ENCODE measurements at places on chromosomes 5 and 9. TPM values are rescaled to one million over a fixed set of nuclear protein-coding genes. Genes with fewer than 3 reads are reported as not detected.

The TEK gene
- total RNA-seq: not detected

- no peak overlapping the region for H3K4me3 ChIP-seq
- no peak for DNase-seq
- H3K4me1 ChIP-seq: no peaks in the 10 kb centered on the region
- H3K27ac ChIP-seq: no peak overlapping the region
- H3K36me3 ChIP-seq: no peaks in the 10 kb centered on the region
These were observed 18.9 kb downstream of the LHFPL2 start for GRCh38 chr5:78629624-78630023.

DNA sequence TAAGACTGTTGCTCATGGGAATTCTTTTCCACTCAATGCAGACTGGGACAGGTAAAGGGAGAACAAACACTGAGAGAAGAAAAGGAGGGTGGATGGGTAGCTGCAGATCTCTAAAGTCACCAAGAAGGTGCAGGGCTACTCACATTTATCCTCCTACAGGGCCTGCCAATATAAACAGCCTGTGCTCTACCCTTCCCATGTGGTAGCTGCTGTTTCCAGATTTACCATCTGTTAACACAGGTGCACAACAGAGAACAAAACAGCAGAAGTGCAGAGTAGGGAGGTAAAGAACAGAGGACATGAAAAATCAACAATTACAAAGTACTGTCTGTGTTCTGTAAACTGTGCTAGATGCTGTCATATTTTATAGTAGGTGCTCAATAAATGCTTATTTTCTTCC, 26.0 kb downstream of the JAKMIP2 start:
- DNase-seq: no peak
- no peak overlapping the region for H3K27ac ChIP-seq
- no peaks in the 10 kb centered on the region for H3K36me3 ChIP-seq

GRCh38 chr5:101626572-101626971, 669.5 kb downstream of the SLCO4C1 start:
- H3K36me3 ChIP-seq: no peaks in the 10 kb centered on the region
- no peak overlapping the region for H3K4me3 ChIP-seq
- no peak overlapping the region for H3K27ac ChIP-seq
- H3K4me1 ChIP-seq: no peaks in the 10 kb centered on the region
- no peak for DNase-seq

DNA sequence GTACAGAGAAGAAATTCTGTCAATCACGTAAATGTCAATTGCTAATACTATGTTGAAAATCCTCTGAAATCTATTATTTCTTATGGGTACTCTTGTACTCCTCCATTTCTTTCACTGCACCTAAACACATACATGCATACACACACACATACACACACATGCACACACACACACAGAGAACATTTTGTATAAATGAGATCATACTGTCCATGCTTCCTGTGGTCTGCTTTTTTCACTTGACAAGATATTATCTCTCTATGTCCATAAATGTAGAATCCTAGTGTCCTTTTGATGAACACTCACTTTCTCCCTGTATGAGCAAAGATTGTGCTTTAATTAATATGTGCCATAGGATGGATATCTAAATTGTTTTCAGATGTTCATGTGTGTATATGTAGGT, 32.7 kb upstream of the TLR4 start:
- no peaks in the 10 kb centered on the region for H3K4me1 ChIP-seq
- H3K36me3 ChIP-seq: no peaks in the 10 kb centered on the region
- no peaks in the 10 kb centered on the region for H3K27me3 ChIP-seq
- no peak for DNase-seq
- no peak overlapping the region for H3K27ac ChIP-seq

The FOXD4L5 gene
- total RNA-seq: 0.09 TPM

GRCh38 chr5:133072021-133072420, 20.2 kb downstream of the HSPA4 start:
- H3K27ac ChIP-seq: no peak overlapping the region
- no peak overlapping the region for H3K4me3 ChIP-seq
- no peak for DNase-seq

- no peak overlapping the region for H3K4me3 ChIP-seq
- no peak overlapping the region for H3K27ac ChIP-seq
- H3K36me3 ChIP-seq: peaks cover 30% of the 10 kb centered on the region
- no peaks in the 10 kb centered on the region for H3K27me3 ChIP-seq
- no peak for DNase-seq
- peaks cover 13% of the 10 kb centered on the region for H3K4me1 ChIP-seq
These were observed 30.4 kb downstream of the PWWP2A start for GRCh38 chr5:160088805-160089204.

GRCh38 chr5:111422747-111423720, 89.3 kb downstream of the STARD4 start:
- peaks cover 3% of the 10 kb centered on the region for H3K4me1 ChIP-seq
- no peak overlapping the region for H3K4me3 ChIP-seq
- DNase-seq: no peak
- H3K36me3 ChIP-seq: peaks cover 59% of the 10 kb centered on the region
- H3K27me3 ChIP-seq: no peaks in the 10 kb centered on the region

- H3K4me3 ChIP-seq: no peak overlapping the region
- peaks cover 39% of the 10 kb centered on the region for H3K36me3 ChIP-seq
- H3K4me1 ChIP-seq: peaks cover 12% of the 10 kb centered on the region
- DNase-seq: no peak
- H3K27ac ChIP-seq: no peak overlapping the region
These were observed 7.3 kb upstream of the SCAI start for GRCh38 chr9:125150349-125151245.

- no peak overlapping the region for H3K4me3 ChIP-seq
- no peaks in the 10 kb centered on the region for H3K27me3 ChIP-seq
- peaks cover 55% of the 10 kb centered on the region for H3K36me3 ChIP-seq
- H3K4me1 ChIP-seq: peaks cover 8% of the 10 kb centered on the region
- no peak overlapping the region for H3K27ac ChIP-seq
These were observed 8.2 kb downstream of the PDLIM7 start for GRCh38 chr5:177489119-177489716.

DNA sequence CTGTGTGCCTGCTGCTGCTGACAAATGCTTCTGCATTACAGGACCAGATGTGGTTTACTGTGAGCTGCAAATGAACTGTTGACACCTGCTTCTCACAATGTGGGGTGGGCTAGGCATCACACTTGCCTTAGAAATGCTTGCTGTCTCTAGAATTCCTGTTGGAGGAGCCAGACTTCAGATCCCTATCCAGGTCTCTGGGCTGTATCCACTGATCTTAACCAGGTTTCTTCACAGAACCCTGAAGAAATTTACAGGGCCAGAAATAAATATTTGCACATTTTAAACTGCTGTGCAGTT, 255.4 kb downstream of the FAM114A2 start:
- H3K36me3 ChIP-seq: no peaks in the 10 kb centered on the region
- DNase-seq: no peak

The IL5 gene
- 113 TPM for total RNA-seq

- peaks cover 2% of the 10 kb centered on the region for H3K4me1 ChIP-seq
- no peak for DNase-seq
- no peaks in the 10 kb centered on the region for H3K36me3 ChIP-seq
- no peak overlapping the region for H3K27ac ChIP-seq
- peaks cover 20% of the 10 kb centered on the region for H3K27me3 ChIP-seq
These were observed 76.6 kb upstream of the SHB start for GRCh38 chr9:38145526-38146053.

DNA sequence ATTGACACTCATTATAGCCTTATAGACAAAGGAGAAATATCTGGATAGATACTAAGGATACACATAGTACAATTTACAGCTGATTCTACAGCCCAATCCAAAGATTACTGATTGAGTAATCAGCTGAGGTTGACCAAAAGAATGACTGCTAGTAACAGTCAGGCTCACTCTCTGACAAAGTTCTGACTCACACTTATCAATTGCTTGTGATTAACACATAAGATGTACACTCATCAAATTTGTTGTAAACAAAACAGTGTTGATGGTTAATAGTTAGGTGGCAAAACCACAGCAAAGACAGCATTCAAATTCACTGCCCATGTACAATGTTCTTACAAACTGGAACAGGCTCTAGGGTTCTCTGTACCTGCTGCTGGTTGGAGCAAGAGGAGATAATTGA, 422.7 kb downstream of the TLE1 start:
- no peak overlapping the region for H3K4me3 ChIP-seq
- no peaks in the 10 kb centered on the region for H3K36me3 ChIP-seq
- no peak for DNase-seq
- H3K27me3 ChIP-seq: no peaks in the 10 kb centered on the region
- no peak overlapping the region for H3K27ac ChIP-seq
- no peaks in the 10 kb centered on the region for H3K4me1 ChIP-seq

DNA sequence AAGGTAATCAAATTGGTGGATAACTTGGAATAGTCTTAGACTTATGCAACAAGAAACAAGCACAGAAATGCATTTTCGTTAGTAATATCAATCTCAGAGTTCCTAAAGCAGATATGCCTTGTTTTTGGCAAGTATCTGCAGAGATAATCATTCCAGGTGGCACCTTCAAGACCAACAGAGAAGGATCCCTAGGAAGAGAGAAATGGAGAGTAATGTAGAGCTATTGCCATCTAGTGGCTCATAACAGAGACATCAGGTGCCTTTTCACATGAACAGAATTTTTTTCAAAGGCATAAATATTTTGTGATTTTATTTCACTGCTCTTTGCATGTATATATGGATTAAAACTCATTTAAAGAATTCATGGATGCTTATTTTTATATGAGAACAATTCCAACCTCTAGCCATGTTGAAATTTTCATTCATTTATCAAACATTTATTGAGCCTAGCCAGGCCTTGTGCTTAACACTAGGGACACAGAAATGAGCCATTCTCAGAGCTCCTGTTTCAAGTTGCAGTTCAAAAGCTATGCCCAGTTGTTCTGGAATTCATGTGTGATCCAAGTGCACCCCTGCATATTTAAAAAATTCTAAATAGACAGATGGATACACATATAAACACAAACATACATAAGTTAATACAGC, 117.5 kb upstream of the OR13F1 start:
- H3K36me3 ChIP-seq: no peaks in the 10 kb centered on the region
- no peaks in the 10 kb centered on the region for H3K27me3 ChIP-seq
- no peaks in the 10 kb centered on the region for H3K4me1 ChIP-seq
- H3K4me3 ChIP-seq: no peak overlapping the region

The BTNL3 gene
- not detected for total RNA-seq

DNA sequence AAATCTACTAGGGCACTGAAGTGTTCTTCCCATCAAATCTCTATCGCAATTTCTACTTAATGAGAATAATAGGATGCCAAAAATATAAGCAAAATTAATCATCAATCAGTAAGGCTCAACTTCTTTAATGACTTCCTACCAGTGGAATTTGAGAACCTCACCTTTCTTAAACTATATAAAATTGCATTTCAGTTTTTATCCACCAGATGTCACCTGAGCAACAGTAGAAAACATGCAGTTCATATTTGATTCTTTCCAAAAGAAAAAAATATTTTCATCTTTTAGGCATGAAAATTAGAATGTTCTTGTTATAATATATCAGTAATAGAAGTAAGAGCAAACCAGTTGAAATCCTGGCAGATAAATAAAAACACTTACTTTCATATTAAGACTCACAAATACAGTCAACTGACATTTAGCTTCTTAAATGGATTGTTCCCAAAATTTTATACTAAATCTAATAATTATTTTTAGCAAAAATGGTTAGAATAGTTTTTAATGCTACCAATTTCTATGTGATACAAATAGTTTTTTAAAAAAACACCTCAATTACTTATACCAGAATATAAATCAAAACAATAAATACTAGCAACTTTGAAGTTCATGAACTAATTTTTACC, 13.4 kb upstream of the CCDC112 start:
- DNase-seq: no peak
- no peaks in the 10 kb centered on the region for H3K4me1 ChIP-seq
- H3K36me3 ChIP-seq: no peaks in the 10 kb centered on the region
- no peak overlapping the region for H3K27ac ChIP-seq

The FAM200C gene
- total RNA-seq: 1.3 TPM

DNA sequence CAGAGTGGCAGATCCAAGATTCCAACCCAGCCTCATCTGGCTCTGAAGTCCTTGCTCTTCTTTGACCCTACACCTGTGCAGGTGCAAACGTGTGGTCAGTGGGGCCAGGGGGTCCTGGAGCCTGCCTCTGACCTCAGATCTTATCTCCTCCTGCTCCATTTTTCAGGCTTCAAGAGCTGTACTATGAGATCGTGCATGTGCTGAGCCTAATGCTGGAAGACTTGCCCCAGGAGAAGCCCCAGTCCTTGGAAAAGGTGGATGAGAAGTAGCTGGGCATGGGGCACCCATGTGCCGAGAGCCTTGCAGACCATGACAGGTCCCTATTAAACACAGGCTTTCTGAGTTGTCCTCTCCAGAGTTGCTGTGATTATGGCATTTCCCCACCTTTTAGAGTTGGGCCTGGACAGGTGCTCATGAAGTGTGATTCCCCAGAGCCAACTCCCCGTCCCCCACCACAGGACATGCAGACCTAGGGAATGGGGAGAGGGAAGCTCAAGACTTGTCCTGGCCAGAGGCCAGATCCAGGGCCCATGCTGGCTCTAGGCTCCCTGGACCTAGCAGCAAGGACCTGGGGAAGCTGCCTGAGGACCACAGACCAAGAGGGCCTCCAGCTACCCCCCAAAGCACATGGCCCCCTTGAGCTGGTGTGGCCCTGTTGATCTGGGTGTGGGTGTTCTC, 22.5 kb downstream of the PITX1 start:
- H3K27ac ChIP-seq: no peak overlapping the region
- H3K27me3 ChIP-seq: no peaks in the 10 kb centered on the region
- no peak for DNase-seq
- no peak overlapping the region for H3K4me3 ChIP-seq
- H3K4me1 ChIP-seq: no peaks in the 10 kb centered on the region

DNA sequence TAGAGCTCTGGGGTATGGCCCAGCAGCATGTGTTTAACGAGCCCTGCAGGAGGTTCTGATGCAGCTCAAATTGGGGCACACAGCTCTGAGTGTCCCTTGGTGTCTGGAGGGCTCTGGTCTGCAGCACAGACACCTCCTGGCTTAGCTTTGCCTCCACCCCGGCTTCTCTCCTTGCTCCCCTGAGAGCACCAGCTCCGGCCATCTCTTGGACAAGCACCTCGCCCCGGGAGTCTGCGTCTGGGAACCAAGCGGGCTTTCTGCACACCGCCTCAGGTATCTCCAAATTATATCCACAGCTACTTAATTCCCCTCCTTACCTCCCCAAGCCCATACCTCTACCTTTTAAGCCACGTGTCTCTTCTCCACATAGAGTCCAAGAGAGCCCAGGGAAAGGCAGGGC, 83.7 kb upstream of the IRX4 start:
- no peak for DNase-seq
- H3K27me3 ChIP-seq: no peaks in the 10 kb centered on the region
- no peaks in the 10 kb centered on the region for H3K4me1 ChIP-seq

The MCC gene
- 1.6 TPM for total RNA-seq

The CRAT gene
- total RNA-seq: 13.6 TPM

DNA sequence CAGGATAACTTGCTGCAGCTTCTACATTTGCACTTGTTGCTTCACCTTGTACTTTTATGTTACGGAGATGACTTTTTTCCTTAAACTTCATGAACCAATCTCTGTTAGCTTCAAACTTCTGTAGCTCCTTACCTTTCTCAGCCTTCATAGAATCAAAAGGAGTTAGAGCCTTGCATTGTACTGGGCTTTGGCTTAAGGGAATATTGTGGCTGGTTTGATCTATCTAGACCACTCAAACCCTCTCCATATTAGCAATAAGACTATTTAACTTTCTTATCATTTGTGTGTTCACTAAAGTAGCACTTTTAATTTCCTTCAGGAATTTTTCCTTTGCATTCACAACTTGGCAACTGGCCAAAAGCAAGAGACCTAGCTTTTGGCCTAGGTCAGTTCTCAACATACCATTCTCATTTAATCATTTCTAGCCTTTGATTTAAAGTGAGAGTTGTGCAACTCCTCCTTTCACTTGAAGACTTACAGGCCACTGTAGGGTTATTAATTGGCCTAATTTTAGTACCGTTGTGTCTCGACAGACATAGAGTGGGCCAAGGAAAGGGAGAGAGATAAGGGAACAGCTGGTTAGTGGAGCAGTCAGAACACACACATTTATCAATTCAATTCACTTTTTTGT, 63.7 kb downstream of the SHOC1 start:
- no peak for DNase-seq
- H3K4me1 ChIP-seq: peaks cover 3% of the 10 kb centered on the region
- H3K4me3 ChIP-seq: no peak overlapping the region
- peaks cover 22% of the 10 kb centered on the region for H3K36me3 ChIP-seq
- H3K27ac ChIP-seq: no peak overlapping the region
- no peaks in the 10 kb centered on the region for H3K27me3 ChIP-seq

Data from activated T-helper 2 cell treated with anti-CD3 and anti-CD28 coated beads, Interferon-gamma antibody, Interleukin-2, Interleukin-4, amounts not matched to agents 10 μg/mL and 5 μg/mL and 100 μg/mL, durations not matched to agents 14 hours and 24 hours and 36 hours (primary cell).